K562 (cell line): ENCODE measurements at places on chromosomes 7 and 10. TPM values are rescaled to one million over a fixed set of nuclear protein-coding genes. Genes with fewer than 3 reads are reported as not detected.

GRCh38 chr10:124652701-124653100 lies 91.5 kb downstream of the FAM53B start:
- DNase-seq = no peak

- DNase-seq = no peak
Observed at GRCh38 chr10:8193546-8193945, 139.1 kb downstream of the GATA3 start.

DNA sequence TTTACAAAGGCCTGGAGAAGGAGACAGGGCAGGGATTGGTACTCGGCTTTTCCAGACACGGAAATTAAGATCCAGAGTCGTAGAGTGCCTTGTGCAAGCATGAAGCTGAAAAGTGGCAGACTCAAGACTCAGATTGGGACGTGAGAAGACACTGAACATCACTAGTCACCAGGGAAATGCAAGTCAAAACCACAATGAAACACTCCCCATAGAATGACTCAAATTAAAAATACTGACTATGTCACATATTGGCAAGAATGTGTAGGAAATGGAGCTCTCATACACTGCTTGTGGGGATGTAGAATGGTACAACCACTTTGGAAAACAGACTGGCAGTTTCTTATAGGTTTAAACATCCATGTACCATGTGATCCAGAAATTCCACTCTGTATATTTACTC lies 472.0 kb downstream of the RPS24 start:
- no peak for DNase-seq

DNA sequence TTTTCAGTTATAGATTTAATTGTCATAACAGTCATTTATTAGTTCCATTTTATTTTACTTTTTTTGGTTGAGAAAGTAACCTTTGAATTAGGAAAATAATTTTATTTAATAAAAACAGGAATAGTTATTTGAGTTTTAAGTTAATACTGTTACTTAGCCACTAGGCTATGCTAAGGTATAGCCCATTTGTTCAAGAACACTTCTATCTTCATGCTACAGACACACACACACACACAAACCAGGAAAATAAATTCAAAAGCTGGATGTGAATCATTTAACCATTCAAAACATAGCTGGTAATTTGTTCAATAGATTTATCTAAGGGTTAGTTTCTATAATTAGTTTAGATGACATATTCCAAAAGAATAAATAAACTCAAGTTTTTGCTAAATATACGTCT lies 148.4 kb downstream of the RNF133 start:
- no peak for DNase-seq

DNA sequence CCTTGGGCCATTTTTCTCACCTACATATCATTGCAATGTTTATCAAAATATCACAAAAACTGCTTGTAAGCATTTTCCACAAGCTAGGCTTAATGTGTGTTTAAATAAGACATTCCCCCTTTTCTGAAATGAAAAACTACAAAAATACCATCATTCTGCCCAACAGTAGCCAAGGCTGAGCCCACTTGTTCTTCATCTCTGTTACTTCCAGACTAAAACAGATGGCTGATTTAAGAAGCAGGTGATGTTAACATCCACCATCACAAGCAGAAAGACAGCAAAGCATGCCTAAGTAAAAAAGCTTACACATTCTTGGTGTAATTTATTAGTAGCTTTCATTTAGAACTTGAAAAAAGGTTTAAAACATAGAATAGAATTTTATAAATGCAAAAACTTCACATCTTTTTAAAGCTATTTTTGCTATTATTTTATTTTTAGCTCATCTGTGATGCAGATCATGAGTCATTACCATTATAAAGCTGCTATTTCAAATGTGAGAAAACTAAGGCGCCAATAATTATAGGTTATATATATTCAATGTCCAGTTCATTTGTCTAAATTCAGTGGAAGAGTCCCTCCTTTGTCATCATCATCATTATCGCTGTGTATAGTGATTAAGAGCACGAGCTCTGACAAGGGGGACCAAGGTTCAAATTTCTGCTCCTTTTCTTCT lies 109.4 kb downstream of the RELN start:
- DNase-seq = no peak

DNA sequence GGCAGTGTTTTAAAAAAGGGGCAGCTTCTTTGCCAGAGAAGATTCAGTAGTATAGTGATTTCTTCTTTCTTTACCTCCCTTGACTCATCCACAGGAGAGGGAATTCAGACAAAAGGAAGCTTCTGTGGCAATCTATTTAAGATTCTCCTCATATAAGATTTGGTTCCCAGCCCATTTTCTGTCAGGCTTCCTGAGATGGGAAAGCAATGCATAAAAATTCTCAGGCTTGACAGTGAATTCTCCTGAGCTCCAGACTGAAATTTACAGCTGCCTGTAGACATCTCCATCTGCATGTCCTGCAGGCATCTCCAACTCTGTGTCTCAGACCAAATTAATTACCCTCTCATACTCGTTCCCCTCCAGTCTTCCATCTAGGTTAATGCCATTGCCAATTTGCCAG lies 72.8 kb downstream of the TSPAN12 start:
- no peak for DNase-seq

GRCh38 chr7:111508387-111508786 lies 53.9 kb downstream of the IMMP2L start:
- no peak for DNase-seq

DNA sequence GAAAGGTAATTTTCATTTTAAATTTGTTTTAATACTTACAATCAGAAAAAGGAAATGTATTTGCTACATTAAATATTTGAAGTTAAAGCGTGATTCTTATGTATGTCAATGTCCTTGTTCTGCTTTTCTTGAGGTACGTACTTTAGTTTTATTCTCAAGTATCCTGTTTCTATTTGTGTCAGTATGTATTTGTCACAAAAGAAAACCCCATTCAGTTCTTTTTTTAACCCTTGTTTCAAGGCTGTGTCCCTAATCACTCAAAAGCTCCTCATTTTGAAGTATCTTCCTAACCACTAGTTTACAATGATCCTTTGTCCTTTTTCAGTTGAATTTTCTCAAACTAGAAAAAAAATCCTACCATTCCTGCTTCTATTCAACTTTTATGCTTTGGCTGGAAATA lies 25.2 kb downstream of the NHLRC2 start:
- no peak for DNase-seq

- DNase-seq = no peak
Observed at GRCh38 chr10:42969909-42970308, 107.0 kb upstream of the RET start.

DNA sequence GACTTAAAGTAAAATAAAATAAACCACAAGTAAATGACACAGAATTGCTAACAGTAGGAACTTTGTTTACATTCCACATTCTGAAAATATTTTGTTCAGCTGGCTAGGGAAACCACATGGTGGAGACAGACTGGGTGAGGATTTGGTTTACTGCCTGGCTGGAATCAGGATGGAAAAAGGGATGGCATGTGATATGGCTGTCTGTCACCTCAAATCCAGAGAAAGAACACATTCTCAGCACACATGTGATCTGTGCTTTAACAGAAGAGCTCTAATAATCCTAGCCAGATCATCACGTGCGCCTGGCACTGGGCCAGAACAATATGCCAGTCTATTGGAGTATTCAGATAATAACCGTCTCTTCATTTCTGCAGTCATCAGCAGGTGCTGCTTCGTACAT lies 90.9 kb upstream of the PIP4K2A start:
- DNase-seq = no peak

- no peak for DNase-seq
Observed at GRCh38 chr7:22604246-22604645, 104.3 kb upstream of the STEAP1B start.

GIMAP2 gene
- total RNA-seq = 1.1 and 1.2 TPM in 2 replicates

ZNF804B gene
- 0.04 and 0.07 TPM in 2 replicates for total RNA-seq

GFRA1 gene
- 0.04 TPM in 2 replicates for total RNA-seq

POU6F2 gene
- 1.5 and 2.5 TPM in 2 replicates for total RNA-seq

PON1 gene
- total RNA-seq = not detected in 2 replicates

STK32C gene
- total RNA-seq = 11.5 and 14.1 TPM in 2 replicates
